ENCODE measurements at places on chromosomes 6 and 20.
A peak's percentile ranks its signal among the peaks of the same experiment; 100 is the strongest.

- no peak for DNase-seq
These were observed 110.6 kb downstream of the BACH2 start for GRCh38 chr6:90186026-90186425.

GRCh38 chr6:7559651-7560385, 18.3 kb downstream of the DSP start:
- no peak for DNase-seq

- no peak for DNase-seq
These were observed 126.0 kb downstream of the SCML4 start for GRCh38 chr6:107698146-107698545.

DNA sequence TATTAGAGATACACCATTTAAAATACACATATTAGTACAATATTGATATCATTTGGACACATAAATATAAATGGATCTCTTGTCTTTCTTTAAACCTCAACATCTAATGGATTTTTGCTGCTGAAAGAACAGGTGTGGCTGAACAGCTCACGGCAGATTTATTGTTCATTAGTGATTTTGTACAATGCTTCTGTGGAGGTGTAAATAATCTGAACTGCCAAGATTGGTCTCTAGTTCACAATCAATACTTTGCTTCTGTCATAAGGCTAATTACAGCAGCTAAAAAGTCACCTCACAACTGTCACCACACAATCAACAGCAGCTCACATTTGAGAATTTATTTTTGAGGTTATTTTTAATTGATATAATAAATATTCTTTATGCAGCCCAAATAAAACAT, 162.0 kb upstream of the SIM1 start:
- no peak for DNase-seq

- no peak for DNase-seq
These were observed 78.0 kb downstream of the YTHDF1 start for GRCh38 chr20:63137851-63138415.

- DNase-seq, result no peak
These were observed 6.7 kb downstream of the DLGAP4 start for GRCh38 chr20:36312724-36313441.

GRCh38 chr6:16305788-16306187, 67.4 kb downstream of the GMPR start:
- DNase-seq, result no peak

GRCh38 chr20:62980970-62981369, 25.8 kb downstream of the BHLHE23 start:
- peak; percentile 25 for DNase-seq

GRCh38 chr6:157104803-157105202, 218.5 kb downstream of the TMEM242 start:
- DNase-seq, result no peak

- no peak for DNase-seq
These were observed 735 bp upstream of the MOG start for GRCh38 chr6:29656157-29656556.

DNA sequence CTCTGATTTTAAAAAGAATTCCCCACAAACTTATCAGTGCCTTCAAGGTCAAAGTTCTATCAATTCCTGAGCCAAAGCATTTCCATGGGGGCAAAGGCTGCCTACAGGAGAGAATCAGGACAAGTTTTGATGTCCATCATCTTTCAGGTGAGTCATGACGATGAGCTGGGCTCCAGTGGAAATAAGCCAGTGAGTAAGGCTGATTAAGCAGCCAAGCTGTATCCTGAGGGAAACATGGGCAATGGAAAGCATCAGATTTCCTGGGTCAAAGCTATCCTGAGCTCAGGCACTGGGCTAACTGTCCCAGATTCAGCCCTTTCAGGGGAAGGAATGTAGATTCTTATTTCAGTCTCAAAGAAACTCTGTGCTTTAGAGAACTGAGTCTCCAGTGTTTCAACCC, 377.4 kb downstream of the CD109 start:
- no peak for DNase-seq

- no peak for DNase-seq
These were observed 4.3 kb downstream of the ZBTB46 start for GRCh38 chr20:63826753-63827152.

DNA sequence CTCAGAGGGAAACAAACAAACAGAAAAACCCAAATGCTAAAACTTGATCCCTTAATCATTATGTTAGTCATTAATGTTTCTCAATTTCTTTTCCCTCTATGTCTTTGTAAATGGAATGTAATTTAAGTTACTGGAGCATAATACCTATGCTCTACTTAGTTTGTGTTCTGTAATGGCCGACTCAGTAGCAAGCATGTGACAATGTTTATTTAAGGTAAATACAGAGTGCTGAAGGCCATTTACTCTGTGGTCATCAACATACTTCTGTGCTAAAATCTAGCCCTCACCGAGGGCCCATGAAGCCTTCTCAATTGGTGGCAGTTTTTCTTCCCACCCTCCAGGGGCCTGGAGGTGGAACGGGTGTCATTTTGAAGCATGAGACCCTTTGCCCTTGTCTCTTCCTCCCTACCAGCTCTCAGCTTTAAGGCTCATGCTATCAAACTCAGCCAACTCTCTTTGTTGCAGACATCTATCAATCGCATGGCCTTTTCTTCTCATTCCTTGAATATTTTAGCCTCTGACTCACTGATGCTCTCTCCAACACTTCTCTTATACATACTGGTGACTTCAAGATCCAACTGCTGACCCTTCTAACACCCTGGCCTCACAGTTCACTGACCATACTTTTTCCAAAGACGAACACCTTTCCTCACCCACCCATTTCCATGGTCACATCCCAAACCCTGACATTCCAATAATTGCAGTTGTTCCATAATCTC, 48.2 kb downstream of the STX7 start:
- no peak for DNase-seq

DNA sequence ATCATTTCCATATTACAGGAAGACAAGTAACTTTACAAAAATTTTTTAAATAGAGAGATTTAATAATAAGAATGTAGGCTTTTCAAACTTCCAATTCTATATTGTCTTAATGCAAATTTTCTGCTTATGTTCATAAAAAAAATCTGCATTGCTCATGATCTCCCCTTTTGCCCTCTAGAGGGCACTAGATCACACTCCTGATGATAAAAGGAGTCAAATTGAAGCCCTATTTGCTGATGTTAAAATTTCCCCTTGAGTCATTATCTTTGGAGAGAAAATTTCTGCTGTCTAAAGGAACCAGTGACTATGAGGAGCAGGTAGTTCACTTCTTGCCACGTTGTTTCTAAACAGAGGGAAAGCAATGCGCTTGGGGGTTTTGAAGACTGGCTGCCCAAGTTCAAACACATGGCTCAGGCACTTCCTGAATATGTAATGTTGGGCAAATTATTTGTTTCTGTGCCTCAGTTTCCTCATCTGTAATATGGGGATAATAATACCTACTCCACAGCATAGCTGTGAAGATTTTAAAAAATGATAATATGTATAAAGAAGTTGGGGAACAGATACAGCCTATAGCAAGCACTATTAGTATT, 874.2 kb downstream of the TFAP2A start:
- DNase-seq, result peak; percentile 7

DNA sequence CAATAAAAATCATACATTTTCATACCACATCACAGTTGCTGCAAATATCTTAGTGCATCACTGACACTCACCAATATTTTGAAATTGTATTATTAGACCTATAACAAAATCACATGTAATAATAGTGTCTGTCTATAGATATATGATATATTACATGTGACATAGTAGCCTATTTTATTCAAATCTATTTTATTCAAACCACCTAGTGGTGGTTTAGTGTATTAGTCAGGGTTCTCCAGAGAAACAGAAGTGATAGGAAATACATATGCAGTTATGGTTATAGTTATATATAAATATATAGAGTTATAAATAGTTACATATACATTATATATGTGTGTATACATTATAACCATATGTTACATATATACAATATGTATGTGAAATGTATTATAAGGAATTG, 366.5 kb upstream of the ARID1B start:
- no peak for DNase-seq

- no peak for DNase-seq
These were observed 655.4 kb upstream of the PTCHD4 start for GRCh38 chr6:48766349-48766748.

Measured in activated T-cell treated with anti-CD3 and anti-CD28 coated beads, Interleukin-2, amount 50 U/mL, for 72 hours (primary cell).